ENCODE measurements at places on chromosomes 1 and 21.
A peak's percentile ranks its signal among the peaks of the same experiment; 100 is the strongest.

DNA sequence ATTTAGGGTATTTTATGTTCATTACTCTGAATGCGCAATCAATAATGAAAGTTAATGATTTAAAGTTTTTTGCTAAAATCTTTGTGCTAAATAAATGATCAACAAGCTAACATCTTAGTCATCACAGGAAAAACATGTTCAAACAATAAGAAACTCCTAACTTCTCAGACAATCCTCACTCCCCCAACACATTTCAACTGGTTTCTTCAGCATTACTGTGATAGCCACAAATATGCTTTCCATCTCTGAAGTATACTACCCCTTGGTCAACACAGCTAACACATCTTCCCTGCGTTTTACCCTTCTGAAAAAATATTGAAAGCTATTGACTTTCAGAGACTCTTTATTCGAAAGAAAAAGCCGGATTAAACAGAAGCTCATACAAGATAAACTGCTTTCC, 85.8 kb downstream of the ZNF644 start:
- DNase-seq: no peak

- peak; percentile 45 for DNase-seq
Measured at GRCh38 chr1:219066631-219067349, 106.9 kb upstream of the LYPLAL1 start.

- no peak for DNase-seq
Measured at GRCh38 chr1:162902416-162902815, 41.4 kb upstream of the CCDC190 start.

- no peak for DNase-seq
Measured at GRCh38 chr1:237239248-237239647, 197.3 kb downstream of the RYR2 start.

- DNase-seq: peak; percentile 11
Measured at GRCh38 chr1:54376430-54377039, 29.7 kb downstream of the SSBP3 start.

DNA sequence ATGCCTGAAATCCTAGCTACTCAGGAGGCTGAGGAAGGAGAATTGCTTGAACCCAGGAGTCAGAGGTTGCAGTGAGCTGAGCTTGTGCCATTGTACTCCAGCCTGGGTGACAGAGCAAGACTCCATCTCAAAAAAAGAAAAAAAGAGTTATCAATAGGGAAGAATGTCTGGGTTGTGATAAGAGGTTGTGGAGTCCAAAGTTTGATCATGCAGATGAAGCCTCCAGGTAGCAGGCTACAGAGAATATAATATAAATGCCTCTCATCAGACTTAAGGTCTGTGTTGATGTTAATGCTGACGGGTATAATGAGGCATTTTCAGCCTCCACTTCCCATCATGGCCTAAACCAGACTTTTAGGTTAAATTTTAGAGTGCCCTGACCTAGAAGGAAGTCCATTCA, 24.6 kb downstream of the TLR5 start:
- no peak for DNase-seq

- DNase-seq: no peak
Measured at GRCh38 chr1:43985984-43986595, 5.3 kb upstream of the CCDC24 start.

- DNase-seq: no peak
Measured at GRCh38 chr21:45186709-45187108, 101.0 kb downstream of the POFUT2 start.

GRCh38 chr1:3404301-3404700, 50.2 kb upstream of the ARHGEF16 start:
- DNase-seq: no peak
